Uterus (tissue), 4 donors: ENCODE measurements at places on chromosomes 13 and 19. TPM values are rescaled to one million over a fixed set of nuclear protein-coding genes. Genes with fewer than 3 reads are reported as not detected.

The TEX29 gene
- not detected for total RNA-seq

The OR4F17 gene
- not detected for total RNA-seq

The MEIOSIN gene
- total RNA-seq, result not detected

The SLC8A2 gene
- 14.9 TPM for total RNA-seq

The BEST2 gene
- 0.14 TPM for total RNA-seq

The ELAVL3 gene
- total RNA-seq, result not detected

The ZNF208 gene
- total RNA-seq, result 2.3 TPM

The FGF21 gene
- not detected for total RNA-seq

The SHC2 gene
- 43.6 TPM for total RNA-seq

The FLT3LG gene
- total RNA-seq, result 19.4 TPM

The CERS1 gene
- total RNA-seq, result not detected

The RNASEH2A gene
- 2.9 TPM for total RNA-seq

The RASGRP4 gene
- 2.0 TPM for total RNA-seq

The CCDC8 gene
- 9.7 TPM for total RNA-seq

The ZFP36 gene
- 244 TPM for total RNA-seq

The TUBA3C gene
- not detected for total RNA-seq

The GGN gene
- not detected for total RNA-seq

The LONP1 gene
- total RNA-seq, result 39.9 TPM

The PTGER1 gene
- total RNA-seq, result 0.30 TPM

The CCDC70 gene
- not detected for total RNA-seq

The IRGC gene
- total RNA-seq, result not detected

The CEBPA gene
- 9.1 TPM for total RNA-seq

The SIGLEC6 gene
- total RNA-seq, result 0.35 TPM
